K562 (cell line): ENCODE measurements at places on chromosomes 5 and 9. TPM values are rescaled to one million over a fixed set of nuclear protein-coding genes. Genes with fewer than 3 reads are reported as not detected.

TEX48 gene
- total RNA-seq = not detected in 2 replicates

P4HA2 gene
- 14.2 and 14.3 TPM in 2 replicates for total RNA-seq

CDC25C gene
- 18.2 and 19.6 TPM in 2 replicates for total RNA-seq

ABO gene
- total RNA-seq = 11.9 and 15.3 TPM in 2 replicates

NEUROG1 gene
- total RNA-seq = not detected in 2 replicates

SGCD gene
- total RNA-seq = 0.02 TPM in 1 of 2 replicates, not detected in the other

FAT2 gene
- total RNA-seq = not detected in 2 replicates
